ENCODE measurements at places on chromosomes 6 and 20.
A peak's percentile ranks its signal among the peaks of the same experiment; 100 is the strongest.

DNA sequence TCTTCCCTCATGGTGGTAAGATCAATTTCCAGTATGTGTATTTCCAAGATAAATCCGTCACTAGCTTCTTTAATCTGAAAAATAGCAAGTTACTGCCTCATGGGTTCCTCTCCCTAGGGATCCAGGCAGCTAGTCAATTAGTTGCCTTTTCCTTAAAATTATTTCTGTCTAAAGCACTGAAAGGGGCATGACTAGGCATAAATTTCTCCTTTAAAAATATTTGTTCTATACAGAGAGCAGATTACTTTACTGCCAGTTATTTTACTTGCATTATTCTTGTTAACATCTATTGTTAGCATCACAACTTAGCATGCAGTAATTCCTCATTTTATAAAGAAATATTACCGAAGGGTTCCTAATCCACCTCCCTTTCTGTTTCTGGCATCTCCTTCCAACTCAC, 1.4 kb downstream of the MTCL3 start:
- no peak for DNase-seq

- peak; percentile 72 for DNase-seq
These were observed 341.8 kb downstream of the CDKAL1 start for GRCh38 chr6:20876036-20876435.

- DNase-seq = no peak
These were observed 54.6 kb downstream of the RPP21 start for GRCh38 chr6:30399390-30400058.

GRCh38 chr6:166335378-166336302, 6.7 kb downstream of the SFT2D1 start:
- no peak for DNase-seq

- DNase-seq = no peak
These were observed 111.3 kb downstream of the PREX1 start for GRCh38 chr20:48716541-48716940.

GRCh38 chr6:133179481-133179880, 61.7 kb upstream of the EYA4 start:
- DNase-seq = peak; percentile 20

- DNase-seq = no peak
These were observed 655.5 kb upstream of the DEFB115 start for GRCh38 chr20:30601974-30602373.

DNA sequence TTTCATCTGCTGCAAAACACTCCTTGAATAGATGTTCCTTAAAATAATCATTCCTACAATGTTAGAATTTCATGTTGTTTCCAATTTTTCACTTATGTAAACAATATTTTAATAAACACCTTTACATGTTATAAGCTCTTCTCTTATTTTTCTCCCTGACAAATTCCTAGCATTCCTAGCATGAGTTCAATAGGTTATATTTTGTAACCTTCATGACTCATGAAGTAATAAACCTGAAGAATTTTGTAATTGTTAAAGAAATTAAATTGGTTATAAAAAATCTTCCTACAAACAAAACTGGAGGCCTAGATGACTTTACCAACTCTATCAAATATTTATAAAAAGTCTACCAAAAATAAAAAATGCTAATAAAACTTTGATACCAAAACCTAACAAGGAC, 66.3 kb downstream of the NT5E start:
- no peak for DNase-seq

- no peak for DNase-seq
These were observed 318.6 kb upstream of the PTCHD4 start for GRCh38 chr6:48429610-48430009.

GRCh38 chr6:13767121-13767808, 47.1 kb downstream of the MCUR1 start:
- peak; percentile 79 for DNase-seq

DNA sequence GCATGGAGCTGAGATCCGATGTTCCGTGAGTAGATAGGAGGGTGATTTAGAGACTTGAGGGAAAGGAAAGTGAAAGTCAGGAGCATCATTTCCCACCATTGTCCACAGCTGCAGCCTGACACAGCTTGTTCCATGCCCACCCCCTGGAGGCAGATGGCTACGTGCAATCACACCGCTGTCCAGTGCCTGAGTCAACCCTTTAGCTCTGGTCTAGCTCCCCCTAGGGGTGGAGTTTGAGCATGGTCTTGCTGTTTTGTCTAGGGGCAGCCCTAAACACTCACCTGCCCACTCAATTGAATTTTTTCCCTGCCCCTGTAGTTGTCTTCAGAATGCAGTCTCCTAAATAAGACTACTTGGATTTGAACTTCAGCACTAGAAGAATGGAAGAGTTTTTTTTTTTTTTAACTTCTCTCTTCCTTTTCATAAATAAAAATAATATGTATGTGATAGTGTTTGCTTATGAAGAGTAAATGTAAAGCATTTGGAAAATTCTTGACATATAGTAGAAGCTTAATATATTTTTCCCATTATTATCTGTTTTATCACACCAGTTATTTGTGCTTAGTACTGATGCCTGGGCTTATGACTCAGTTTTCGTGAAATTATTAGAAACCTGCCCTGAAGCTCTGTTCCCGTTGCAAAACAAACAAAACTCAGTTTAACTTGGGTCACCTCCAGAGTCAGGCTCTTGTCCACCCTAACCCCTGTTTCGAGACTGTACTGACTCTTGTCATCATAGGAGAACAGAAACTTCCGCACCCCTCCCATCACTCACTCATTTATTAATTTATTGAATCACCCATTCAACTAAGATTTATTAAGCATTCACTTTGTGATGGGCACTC, 814.8 kb downstream of the MAFB start:
- peak; percentile 92 for DNase-seq

DNA sequence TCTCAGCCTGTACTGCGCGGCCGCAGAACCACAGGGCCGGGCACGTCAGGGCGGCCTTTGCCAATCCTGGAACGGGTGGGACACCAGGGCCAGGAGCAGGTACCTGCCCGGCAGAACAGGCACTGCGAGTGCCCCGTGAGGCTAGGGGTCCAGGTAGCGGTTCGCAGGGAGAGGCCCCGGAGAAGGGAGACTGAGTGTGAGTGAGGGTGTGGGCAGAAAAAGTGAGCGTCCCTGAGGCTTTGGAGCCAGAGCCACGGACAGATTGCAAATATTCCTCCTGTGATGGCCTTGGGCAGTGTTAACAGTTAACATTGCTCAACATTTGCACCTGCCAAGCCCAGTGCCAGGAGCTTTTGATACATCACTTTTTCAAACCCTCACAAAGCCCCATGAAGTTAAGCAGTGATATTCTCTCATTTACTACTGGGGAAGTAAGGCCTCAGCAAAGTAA, 491 bp downstream of the GNMT start:
- DNase-seq = no peak

DNA sequence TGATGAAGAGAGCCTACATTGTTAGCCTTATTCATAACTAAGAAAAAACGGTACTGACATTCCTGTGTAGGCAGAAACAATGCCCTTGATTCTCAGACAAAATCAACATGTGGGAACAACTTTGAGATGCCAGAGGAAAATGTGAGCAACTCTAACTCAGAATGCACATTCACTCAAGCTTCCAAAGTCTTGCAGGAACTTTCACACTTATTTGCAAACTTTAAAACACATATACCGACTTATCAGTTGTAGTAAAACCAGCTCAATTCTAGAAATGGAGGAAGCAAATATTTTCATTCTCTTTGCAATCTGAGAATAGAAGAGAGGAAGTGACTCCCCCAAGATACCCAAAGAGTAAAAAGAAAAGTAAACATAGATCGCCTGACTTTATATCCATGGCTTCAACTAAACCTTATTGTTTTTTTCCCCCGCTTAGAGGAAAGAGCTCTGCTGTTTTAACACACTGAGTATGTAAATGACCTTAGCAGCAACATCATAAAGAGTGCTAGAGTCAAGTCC, 117.6 kb downstream of the EPB41L2 start:
- no peak for DNase-seq

GRCh38 chr6:107161521-107161920, 46.2 kb upstream of the BEND3 start:
- no peak for DNase-seq

- DNase-seq = peak; percentile 86
These were observed 65.5 kb downstream of the SYNJ2 start for GRCh38 chr6:158047127-158047518.

DNA sequence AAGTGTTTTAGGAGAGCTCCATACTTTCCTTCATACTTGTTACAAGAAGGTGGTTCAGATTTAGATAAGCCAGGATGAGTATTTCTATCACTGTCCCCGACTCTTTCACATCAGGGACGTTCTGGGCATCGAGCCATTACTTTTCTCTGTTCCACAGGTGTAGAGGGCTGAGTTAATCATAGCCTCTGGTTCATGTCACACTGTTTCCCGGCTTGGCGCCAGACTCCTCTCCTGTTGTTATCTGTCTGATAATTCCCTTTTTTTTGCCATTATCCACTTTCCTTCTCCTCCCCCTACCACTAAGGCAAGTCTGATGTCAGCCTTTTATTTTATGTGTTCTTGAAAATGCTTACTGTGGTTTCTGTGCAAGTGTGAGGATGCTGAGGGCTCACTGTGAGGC, 593.4 kb downstream of the UTRN start:
- no peak for DNase-seq

DNA sequence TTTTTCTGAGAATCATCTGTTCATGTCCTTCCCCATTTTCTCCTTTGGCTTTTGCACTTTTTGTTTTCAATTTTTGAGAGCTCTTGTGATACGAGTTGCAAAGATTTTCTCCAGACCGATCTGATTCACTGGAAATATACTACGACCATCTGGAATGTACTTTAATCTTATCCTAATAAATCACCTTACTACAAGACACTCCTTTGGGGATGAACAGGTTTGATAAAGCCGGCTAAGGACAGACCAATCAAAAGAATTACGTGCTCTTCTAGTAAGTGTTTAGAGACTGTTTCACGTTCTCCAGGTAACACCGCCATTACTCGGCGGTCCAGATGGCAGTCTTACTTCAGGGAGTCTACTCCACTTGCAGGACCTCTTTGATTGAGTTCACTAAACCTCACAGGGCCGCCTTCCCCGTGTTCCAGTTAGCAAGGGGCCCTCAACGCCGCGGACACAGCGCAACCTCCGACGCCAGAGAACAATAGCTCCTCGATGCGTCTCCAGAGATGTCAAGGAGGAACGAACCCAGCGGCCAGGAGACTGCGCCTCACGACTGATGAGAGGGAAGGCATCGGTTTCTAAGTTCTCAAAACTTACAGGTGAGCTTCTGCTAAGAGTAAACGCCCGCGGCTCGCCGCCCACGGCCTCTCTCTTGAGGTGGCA, 920 bp upstream of the WTAP start:
- no peak for DNase-seq

- DNase-seq = peak; percentile 46
These were observed 34.7 kb upstream of the SYNCRIP start for GRCh38 chr6:85677234-85677956.

GRCh38 chr6:116016846-116017545, 43.7 kb downstream of the FRK start:
- no peak for DNase-seq

GRCh38 chr6:24774696-24775519, at the start of gene GMNN:
GMNN (plus strand) TSS chr6:24774937; CDS start chr6:24777247, 2,310 bp downstream.
- peak; percentile 97 for DNase-seq

DNA sequence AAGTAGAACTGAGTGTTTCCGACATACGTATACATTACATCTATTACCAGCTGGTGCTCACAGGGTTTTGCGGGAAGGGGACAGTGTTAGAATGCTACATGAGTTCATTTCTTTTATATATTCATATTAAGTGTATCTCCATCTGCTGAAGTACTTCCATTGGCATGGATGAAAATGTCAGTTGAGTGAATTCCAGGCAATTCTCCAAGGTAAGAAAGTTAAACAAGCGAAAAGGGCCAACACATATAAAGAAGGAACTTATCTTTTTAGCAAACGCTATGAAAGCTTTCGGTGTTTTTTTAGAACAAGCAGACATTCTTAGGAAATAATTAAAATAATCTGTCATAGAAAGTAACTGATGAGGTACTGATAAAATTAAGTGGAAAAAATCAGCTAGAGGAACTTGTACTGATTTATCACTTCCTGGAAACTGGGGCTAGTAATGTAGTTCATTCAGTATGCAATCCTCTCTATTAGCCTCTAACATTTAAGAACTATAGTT, 34.6 kb downstream of the RNF146 start:
- DNase-seq = no peak

Measured in myocyte (in vitro differentiated cells).